NCI-H1930 (cell line): ENCODE measurements at places on chromosomes 5 and 9.

DNA sequence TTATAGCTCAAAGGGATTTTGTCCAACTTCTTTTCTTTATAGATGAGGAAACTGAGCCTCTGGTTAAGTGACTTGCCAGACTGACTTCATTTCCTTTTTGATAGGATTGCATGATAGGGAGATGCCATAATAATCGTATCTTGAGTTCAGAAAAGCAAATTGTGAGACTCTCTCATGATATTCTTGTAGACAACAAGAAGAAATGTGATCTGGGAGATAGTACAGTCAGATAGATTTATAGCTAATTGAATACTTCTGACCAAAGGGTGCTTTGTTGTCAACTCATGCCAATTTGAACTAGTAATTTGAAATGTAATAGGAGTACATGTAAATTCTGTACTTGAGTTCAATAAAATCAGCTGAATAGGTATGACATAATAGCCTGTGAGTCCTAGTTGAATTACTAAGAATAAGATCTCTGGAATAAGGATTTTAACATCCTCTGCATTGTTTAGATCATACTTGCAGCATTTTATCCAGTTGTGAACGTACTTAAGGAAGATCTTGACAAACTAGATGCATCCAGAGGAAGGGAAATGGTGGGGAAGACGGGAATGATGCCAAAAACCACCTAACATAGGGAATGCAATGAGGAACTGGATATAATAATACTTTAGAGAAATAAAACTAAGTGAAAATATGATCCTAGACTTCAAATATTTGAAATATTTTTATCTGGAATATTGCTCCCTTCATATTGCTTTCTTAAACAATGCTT, 25.5 kb downstream of the CWC27 start:
- no peak for DNase-seq

- DNase-seq, result no peak
These were observed 270.0 kb downstream of the ADAMTSL1 start for GRCh38 chr9:18743971-18744370.

DNA sequence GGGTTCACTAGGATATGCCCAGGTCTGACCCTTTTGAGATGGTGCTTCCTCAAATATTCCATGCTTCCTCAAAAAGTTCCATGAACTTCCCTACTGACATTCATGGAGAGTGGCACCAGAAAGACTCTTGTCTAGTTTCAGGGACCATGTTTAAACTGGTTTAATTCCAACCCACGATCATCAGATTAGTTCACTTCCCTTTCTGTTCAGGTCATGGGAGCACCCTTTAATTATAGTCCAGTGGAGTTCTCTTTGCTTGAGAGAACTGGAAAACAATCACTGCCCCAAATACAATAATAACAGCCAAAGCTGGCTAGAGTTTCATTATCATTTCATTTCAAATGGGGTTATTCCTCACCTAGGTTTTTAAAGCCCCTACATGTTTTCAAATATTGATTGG, 9.7 kb upstream of the ERBIN start:
- DNase-seq, result no peak

DNA sequence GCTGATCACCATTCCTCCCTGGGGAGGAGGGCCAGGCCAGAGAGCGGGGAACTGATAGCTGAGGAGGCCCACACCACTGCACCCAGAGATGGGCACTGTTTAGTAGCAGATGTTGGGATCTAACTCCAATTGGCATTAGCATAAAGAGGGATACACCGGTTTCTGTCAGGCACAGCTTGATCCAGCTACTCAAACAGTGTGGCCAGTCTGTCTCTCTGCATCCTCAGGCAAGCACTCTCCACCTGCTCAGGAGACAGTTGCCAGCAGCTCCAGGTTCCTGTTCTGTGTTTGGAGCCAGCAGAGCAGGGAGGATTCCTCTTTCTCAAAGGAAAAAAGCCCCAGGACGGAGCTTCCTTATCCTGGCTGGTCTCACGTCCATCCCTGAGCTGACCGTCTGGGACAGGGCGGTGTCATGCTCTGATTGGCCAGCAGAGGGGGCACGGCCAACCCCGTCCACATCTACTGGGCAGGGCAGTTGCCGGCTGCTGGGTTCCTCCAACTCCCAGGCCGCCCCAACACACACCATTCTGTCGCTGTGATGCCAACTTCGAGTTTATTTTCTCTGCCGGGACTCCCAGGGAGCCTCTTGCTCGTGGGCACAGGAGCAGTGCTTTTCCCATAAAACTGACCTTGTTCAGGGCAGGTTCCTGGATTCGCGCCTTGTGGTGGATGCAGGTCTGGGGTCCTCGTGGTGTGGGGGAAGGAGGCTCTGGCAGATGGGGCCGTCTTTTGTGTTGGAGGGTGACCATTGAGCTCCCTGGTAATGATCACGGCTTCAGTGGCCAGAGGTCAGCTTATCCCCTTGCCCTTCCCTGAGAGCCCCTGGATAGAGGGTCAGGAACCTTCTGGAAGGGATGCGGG, 47.9 kb downstream of the COL5A1 start:
- DNase-seq, result no peak

DNA sequence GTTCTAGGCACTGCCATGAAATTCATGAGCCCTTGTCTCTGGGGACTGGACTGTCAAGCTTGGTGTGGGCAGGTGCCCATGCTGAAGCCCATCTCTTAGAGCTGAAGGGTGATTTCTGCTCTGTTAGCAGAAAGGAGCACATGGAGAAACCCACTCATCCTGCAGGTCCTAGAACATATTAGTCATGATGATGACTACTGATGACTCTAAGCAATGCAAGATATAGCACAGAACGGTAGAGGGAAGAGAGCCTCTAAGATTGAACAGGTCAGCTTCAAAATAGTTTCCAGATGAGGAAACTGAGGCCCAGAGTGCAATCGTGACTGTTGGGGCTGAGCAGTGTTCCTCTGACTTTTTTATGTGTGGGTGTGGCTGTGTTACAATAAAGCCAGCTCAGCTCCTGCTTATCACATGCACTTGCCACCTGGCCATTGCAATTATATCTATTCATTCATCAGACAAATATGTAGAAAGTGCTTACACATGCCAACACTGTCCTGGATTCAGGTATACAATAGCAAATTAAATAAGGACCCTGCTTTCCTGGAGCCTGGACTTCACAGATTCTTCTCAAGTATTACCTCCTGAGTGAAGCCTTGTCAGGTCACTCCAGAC, 140.2 kb upstream of the BRINP1 start:
- DNase-seq, result no peak

DNA sequence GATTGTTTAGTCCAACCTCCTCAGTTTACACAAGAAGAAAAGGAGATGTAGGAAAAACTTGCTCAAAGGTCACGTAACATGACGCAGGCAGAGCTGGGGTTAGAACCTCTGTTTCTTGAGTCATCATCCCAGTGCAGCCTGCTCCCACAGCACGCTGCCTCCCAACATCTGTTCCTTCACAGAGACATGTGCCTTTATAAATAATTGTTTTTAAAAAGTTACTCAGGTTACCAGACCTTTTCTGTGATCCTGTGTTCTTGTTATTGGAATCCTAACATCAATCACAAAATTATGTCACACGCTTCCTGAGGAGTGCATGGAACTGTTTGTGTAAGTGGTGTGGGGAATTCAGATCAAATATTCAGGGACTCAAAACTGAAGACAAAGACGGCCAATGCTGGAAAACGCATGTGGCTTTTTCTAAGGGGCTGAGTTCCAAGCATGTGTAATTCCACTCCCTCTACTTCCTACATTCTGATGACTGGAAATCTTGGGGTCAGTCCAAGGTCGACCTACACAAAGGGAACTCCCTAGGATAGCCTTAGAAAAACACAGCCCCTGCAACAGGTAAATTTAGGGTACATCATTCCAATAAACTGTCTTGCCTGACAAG, 184.3 kb downstream of the TSSK1B start:
- DNase-seq, result no peak

DNA sequence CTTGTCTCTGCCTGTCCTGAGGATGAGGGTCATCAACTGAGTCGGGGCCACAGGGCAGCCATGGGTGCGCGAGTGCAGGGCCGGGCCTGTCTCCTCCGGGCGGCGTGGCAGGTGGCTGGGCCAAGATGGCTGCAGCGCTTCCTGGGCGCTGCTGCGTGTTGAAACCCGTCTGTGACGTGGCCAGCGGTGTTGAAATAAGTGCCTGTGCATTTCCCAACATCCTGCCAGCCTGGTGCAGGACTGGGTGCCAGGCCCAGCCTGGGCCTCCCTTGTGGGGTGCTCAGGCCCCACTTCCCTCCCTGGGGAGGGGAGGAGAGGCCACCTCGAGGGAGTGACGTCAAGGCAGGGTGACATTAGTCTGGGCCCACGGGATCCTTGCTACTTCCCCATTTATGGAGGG, 45.5 kb downstream of the RXRA start:
- DNase-seq, result no peak

- no peak for DNase-seq
These were observed 713.8 kb upstream of the WWC1 start for GRCh38 chr5:167577616-167578015.

DNA sequence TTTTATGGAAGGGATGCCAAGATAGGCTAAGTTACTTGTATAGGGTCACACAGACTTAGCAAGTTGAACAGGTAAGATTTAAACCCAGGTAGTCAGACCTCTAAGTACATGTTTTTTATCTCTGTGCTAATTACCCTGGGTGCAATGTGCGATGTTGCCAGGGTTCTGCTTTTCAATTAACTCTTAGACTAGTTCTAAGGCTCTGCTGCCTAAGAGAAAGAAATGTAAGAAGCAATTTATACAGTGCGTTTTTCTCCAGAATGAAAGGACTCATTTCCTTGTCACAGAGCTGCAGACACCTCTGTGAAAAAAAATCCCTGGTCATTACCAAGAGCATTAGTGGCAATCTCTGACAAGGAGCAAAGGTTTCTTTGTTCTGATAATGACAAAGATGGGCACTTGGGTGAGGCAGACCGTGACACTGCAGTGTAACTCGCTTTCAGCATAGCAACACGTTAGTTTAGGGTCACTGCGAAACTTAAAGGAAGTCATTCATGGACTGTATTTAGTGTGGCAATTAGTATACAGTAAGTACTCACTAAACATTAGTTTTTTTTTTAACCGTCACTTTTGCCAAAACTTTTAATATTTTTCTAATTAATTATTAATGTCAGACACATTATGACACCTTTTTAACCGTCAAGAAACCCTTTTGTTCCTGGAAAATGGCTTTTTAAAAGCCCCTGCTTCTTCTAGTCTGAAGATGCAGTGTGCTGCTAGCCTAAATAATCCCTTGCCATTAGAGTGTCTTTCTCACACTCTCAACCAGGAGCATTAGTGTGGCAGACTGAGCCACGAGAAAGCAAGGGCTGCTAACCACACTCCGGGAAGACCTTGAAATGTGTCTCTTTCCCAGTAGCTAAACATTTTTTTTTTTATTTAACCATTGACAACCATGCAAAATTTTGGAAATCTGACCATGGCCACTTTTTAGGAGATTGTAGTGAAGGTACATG, 520.0 kb upstream of the C9orf72 start:
- DNase-seq, result no peak

DNA sequence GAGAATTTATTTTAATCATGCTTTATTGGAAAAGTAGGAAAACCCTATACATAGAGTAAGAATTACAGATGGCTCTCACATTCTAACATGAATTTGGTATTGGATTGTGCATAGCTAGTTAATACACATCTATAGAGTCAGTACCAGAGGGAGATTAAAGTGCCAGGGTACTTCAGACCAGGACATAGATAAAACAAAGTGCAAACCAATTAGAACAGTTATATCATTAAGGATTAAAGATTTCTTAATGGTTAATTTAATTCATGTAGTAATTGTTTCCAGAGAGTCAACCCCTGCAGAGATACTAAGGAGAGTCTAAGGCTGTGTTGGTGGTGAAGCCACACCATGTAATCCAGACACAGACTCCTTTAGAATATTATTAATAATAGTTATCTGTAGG, 8.8 kb downstream of the ISOC1 start:
- DNase-seq, result no peak

DNA sequence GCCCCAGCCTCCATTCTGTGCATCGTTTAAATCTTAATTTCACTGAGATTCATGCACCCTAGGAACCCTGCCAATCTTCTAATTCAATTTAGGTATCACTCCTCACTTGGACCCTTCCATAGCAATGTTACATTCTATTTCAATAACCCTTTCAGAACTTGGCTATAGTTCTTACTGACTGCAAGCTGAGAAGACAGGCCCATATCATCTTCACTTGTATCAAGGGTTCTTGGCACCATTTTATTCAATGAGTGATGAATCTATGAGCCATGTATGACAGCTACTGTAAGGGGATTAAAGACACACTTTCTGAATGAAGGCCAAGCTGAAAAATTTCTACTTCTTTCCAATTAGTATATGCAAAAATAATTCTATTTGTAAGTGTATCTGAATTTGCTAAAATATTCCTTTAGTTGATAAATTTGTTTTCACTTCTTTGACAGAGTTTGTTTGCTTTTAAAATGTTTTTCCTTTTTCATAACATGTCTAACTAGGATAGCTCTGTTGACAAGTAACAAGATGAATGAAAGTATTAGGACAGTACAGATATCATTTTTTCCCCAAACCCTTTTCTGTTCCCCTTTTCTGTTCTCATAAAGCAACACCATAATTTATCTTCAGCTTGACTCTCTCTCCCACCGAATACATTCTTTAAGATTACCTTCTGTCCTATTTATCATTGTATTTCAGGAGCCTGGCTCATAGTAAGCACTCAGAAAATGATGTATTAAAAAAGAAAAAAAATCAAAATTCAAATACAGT, 9.6 kb downstream of the ITGA2 start:
- DNase-seq, result no peak

GRCh38 chr9:90546200-90546599, 96.4 kb downstream of the DIRAS2 start:
- DNase-seq, result peak; percentile 94

DNA sequence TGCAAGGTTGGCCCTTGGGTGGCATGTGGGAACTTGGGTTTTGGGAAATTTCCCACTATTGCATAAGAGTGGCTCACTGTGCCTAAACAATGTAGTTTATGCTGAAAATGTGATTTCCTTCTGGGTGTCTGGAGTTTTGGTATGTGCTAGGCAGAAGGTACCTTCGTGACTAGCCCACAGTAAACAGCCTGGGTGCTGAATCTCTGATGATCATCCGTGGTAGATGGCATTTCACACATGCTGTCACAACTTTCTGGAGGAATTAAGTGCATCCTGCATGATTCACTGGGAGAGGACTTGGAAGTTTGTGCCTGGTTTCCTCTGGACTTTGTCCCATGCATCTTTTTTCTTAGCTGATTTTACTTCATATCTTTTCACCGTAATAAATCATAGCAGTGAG, 64.5 kb downstream of the LNPEP start:
- no peak for DNase-seq

GRCh38 chr9:34426347-34427074, 31.9 kb downstream of the FAM219A start:
- no peak for DNase-seq

GRCh38 chr5:27403243-27403882, 365.0 kb upstream of the CDH9 start:
- no peak for DNase-seq
